Lung (tissue), 17 donors: ENCODE measurements at places on chromosomes 11 and 22. TPM values are rescaled to one million over a fixed set of nuclear protein-coding genes. Genes with fewer than 3 reads are reported as not detected.

- DNase-seq: no peak
- H3K27me3 ChIP-seq: no peaks in the 10 kb centered on the region
- no peaks in the 10 kb centered on the region for H3K36me3 ChIP-seq
- peaks cover 1% of the 10 kb centered on the region for H3K4me1 ChIP-seq
Measured at GRCh38 chr11:67731583-67731982, 57.2 kb upstream of the ALDH3B2 start.

DNA sequence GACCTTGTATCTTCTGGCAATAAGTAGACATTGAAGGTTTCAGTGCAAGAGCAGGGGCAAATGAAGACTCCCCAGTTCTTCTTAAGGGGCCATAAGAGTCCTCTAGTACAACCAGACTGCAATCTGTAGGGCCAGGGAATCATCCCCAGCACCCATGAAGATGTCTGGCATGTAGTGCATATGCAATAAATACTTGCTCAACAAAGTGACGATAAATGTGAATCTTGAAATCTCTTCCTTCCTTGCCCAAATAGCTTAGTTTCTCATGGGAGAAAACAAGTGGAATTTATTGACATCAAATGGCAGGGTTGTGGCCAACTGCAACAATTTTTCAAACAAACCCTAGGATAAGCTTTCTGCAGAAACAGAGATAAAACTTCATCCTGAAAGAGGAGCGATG is 107.6 kb downstream of the ABTB2 start:
- no peak for DNase-seq
- peaks cover 13% of the 10 kb centered on the region for H3K4me1 ChIP-seq
- no peaks in the 10 kb centered on the region for H3K36me3 ChIP-seq
- no peak overlapping the region for H3K4me3 ChIP-seq
- no peak overlapping the region for H3K27ac ChIP-seq

- H3K27ac ChIP-seq: no peak overlapping the region
- no peak for DNase-seq
- no peaks in the 10 kb centered on the region for H3K36me3 ChIP-seq
- H3K27me3 ChIP-seq: no peaks in the 10 kb centered on the region
Measured at GRCh38 chr11:130771708-130772107, 144.6 kb downstream of the SNX19 start.

- peaks cover 6% of the 10 kb centered on the region for H3K4me1 ChIP-seq
- peaks cover 3% of the 10 kb centered on the region for H3K27me3 ChIP-seq
- H3K27ac ChIP-seq: no peak overlapping the region
Measured at GRCh38 chr11:65912845-65913244, 6.0 kb downstream of the C11orf68 start.

GRCh38 chr22:47043835-47044721 is 281.6 kb downstream of the TBC1D22A start:
- DNase-seq: peak; percentile 41
- no peak overlapping the region for H3K27ac ChIP-seq
- H3K36me3 ChIP-seq: peaks cover 3% of the 10 kb centered on the region
- H3K4me1 ChIP-seq: no peaks in the 10 kb centered on the region
- no peaks in the 10 kb centered on the region for H3K27me3 ChIP-seq

GRCh38 chr22:38656256-38657044 is at the start of the genes CBY1 and FAM227A:
TSS of gene CBY1 (plus strand) at chr22:38656638. CDS start at chr22:38668055, 11,417 bp downstream.
TSS of gene FAM227A (minus strand) at chr22:38656392. CDS start at chr22:38650168, 6,224 bp downstream.
- peak within 1 kb of the TSS; percentile 90 for H3K4me3 ChIP-seq
- peak; percentile 94 for DNase-seq
- H3K27me3 ChIP-seq: no peaks in the 10 kb centered on the region
- H3K36me3 ChIP-seq: no peaks in the 10 kb centered on the region
- H3K4me1 ChIP-seq: no peaks in the 10 kb centered on the region

DNA sequence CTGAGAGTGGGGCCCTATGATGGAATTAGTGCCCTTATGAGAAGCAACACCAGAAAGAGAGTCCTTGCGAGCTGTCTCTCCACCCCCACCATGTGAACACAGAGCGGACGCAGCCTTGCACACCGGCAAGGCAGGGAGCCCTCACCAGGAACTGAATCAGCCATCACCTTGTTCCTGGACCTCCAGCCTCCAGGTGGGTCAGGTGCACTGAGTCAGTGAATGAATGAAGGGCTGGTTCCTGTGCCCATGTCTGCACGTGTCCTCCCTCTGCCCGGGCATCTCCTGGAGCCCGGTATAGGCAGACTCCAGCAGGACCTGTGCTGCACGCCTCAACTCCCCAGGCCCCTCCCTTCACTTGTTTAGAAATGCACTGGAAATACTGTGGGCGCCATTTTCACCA is 54.9 kb downstream of the LINC01488 start:
- H3K4me1 ChIP-seq: no peaks in the 10 kb centered on the region
- no peaks in the 10 kb centered on the region for H3K27me3 ChIP-seq
- no peak overlapping the region for H3K27ac ChIP-seq
- DNase-seq: no peak

- no peak overlapping the region for H3K27ac ChIP-seq
- DNase-seq: peak; percentile 66
- H3K27me3 ChIP-seq: no peaks in the 10 kb centered on the region
- peaks cover 14% of the 10 kb centered on the region for H3K36me3 ChIP-seq
- H3K4me1 ChIP-seq: no peaks in the 10 kb centered on the region
Measured at GRCh38 chr11:3037040-3037944, 19.9 kb downstream of the CARS1 start.

DNA sequence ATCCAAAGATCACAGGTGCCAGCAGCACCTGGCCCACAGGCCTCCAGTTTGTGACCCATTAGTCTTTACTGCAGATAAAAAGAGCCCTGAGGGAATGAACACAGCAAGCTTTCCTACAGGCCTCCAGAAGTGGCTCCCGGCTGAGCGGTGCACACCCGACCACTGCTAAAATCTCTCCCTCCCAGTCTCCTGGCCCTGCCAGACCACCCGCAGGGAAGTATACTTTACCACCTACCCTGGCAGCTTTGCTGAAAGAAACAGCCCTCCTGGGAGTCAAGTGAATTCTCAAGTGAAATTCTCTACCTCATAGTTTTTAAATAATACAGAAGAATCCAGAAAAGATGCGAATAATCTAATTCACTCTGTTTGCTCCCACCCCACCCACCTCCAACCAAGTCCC is 15.4 kb upstream of the MTNR1B start:
- H3K4me1 ChIP-seq: no peaks in the 10 kb centered on the region
- no peak overlapping the region for H3K27ac ChIP-seq
- H3K4me3 ChIP-seq: no peak overlapping the region
- H3K27me3 ChIP-seq: no peaks in the 10 kb centered on the region
- no peak for DNase-seq

- no peaks in the 10 kb centered on the region for H3K27me3 ChIP-seq
- H3K4me1 ChIP-seq: peaks cover 10% of the 10 kb centered on the region
- peak; percentile 92 for DNase-seq
- H3K4me3 ChIP-seq: peak within 1 kb of the TSS; percentile 79
- H3K36me3 ChIP-seq: peaks cover 5% of the 10 kb centered on the region
- peak within 1 kb of the TSS; percentile 100 for H3K27ac ChIP-seq
Measured at GRCh38 chr11:10293423-10294289, at the start of gene SBF2. TSS of gene SBF2 (minus strand) at chr11:10294219. CDS start at chr11:10294069, 150 bp downstream.

GRCh38 chr11:130806746-130807145 is 109.5 kb downstream of the SNX19 start:
- H3K36me3 ChIP-seq: no peaks in the 10 kb centered on the region
- no peak overlapping the region for H3K4me3 ChIP-seq
- H3K4me1 ChIP-seq: no peaks in the 10 kb centered on the region
- DNase-seq: no peak

DNA sequence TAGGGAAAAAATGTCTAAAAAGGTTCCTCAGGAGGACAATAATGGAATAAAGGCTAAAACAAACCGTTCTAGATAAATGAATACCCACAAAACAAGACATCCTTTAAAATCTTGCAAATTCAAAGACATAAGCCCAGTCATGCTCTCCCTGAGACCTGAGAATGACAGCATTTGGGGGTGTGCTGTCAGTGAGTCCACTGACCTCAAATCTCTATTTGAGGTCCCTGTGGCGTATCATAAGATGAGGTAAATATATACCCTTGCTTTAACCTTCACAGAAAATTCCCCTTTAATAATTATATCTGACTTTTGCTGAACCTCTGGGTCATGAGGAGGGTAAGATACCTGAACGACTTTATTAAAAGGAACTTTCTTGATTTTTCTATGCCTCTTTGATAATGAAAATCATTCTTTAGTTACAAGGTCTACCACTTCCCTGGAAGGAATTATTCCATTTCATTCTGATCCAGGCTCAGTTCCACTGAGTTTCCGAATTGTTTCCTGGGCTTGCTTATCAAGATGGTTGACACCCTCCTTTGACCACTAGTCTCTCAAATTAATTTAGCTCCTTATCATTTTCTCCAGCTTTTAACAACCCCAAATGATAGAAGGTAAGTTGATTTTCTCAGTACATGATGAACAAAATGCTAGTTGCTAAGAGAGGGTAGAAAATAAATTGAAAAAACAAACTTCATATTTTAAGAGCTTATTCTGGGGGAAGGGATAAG is 53.8 kb upstream of the CHRM4 start:
- no peak overlapping the region for H3K4me3 ChIP-seq
- peaks cover 10% of the 10 kb centered on the region for H3K36me3 ChIP-seq
- no peaks in the 10 kb centered on the region for H3K27me3 ChIP-seq
- H3K27ac ChIP-seq: no peak overlapping the region
- H3K4me1 ChIP-seq: peaks cover 2% of the 10 kb centered on the region

The PANX3 gene
- total RNA-seq: not detected

The CDKN1C gene
- total RNA-seq: 29.7 TPM

The BSCL2 gene
- 120 TPM for total RNA-seq

The MPZL2 gene
- total RNA-seq: 143 TPM

The SYT7 gene
- 4.8 TPM for total RNA-seq

The NAV2 gene
- total RNA-seq: 31.5 TPM

The RPS25 gene
- total RNA-seq: 780 TPM

The FAM111A gene
- 34.1 TPM for total RNA-seq

The KRTAP5-7 gene
- total RNA-seq: 0.28 TPM

The MS4A15 gene
- 26.8 TPM for total RNA-seq

The SLC15A3 gene
- 29.9 TPM for total RNA-seq

The KCNQ1OT1 gene
- 2.9 TPM for total RNA-seq

The SLC22A8 gene
- not detected for total RNA-seq
